SW 1271 (cell line): ENCODE measurements at places on chromosomes 4 and X.

DNA sequence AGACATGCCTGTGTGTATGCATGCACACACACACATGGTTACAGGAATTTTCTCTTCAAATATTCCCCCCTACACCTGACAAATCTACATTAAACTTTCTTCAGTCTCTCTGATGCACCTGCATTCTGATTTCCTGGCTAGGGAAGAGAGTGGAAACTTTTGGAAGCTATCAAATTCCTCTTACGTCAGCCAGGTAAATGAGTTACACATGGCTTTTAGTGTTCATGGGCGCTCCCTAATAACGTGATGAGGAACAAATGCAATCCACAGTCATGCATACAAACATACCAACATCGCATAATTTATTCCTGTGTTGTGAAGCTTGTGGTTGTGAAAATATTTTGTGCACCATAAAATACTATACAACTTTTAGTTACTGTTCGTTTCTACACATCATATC lies 34.9 kb downstream of the BMP3 start:
- no peak for DNase-seq

- DNase-seq = no peak
These were observed 145.4 kb upstream of the RXFP1 start for GRCh38 chr4:158376106-158376840.

GRCh38 chrX:110426155-110426504 lies 67.5 kb downstream of the RTL9 start:
- DNase-seq = no peak

DNA sequence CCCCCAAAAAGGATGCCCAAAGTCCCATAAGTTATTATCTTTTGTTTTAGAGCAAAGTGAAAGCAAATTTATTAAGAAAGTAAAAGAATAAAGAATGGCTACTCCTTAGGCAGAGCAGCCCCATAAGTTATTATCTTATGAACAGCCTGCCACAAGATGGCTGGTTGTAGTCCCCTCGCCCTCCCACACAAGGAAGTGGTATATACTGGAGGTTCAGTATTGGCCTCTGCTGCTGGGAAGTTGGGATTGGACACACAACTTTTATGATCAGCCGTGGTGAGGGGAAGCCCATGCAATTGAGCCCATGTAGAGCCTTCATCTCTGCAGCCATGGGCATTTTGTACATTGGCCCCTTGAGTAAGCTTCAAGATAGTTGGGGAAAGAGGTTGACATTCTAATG lies 8.0 kb upstream of the SMIM10 start:
- no peak for DNase-seq

DNA sequence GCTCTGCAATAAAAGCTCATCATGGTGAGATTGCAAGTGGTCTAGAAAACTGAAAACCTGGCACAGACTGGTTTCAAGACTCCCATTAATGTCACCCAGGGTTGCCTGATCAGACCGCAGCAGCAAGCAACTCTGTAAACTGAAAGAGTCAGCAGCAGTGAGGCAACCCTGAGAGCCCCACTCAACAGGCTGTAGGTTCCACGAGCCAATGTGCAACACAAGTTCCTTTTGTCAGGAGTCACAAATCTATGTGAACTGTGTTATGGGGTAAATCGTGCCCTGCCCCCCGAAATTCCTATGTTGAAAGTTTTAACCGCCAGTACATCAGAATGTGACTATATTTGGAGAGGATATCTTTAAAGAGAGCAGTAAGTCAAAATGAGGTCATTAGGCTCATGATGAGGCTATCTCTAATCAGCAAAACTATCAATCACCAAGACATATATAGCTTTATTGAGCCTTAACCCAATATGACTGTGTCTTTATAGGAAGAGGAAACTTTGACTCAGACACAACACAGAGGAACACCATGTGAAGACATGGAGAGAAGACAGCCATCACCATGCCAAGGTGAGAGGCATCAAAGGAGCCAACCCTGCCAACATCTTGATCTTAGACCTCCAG lies 94.0 kb downstream of the FBXO8 start:
- DNase-seq = no peak
